ENCODE measurements at places on chromosomes 12 and 14. TPM values are rescaled to one million over a fixed set of nuclear protein-coding genes. Genes with fewer than 3 reads are reported as not detected.

DNA sequence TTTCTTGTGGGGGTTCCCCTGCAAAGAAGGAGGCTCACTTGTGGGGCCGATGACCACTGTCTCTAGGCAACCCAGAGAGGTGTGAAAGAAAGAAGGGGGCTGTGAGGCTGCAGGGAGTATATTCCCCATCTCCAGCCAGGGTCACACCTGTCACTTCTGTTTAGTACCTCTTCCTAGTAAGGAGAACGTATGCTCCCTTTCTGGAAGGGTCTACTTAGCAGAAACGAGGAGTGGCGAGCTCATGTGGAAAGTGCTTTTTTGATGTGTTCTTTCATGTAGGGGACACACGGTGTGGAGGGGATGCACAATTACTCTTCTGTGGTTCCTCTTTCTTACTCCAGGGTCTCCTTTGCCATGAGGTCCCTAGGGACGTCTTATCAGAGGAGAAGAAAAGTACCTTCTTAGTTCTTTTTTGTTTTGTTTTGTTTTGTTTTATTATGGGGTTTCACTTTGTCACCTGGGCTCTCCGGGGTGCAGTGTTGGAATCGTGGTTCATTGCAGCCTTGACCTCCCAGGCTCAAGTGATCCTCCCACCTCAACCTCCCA, 58.3 kb downstream of the PRKCH start:
- DNase-seq: no peak

CLEC4C gene
- total RNA-seq: not detected

SIX4 gene
- 0.69 TPM for total RNA-seq

GRCh38 chr12:52774629-52775250, 2.4 kb downstream of the KRT76 start:
- DNase-seq: peak; percentile 37

GRCh38 chr14:22691171-22691570, 47.0 kb upstream of the OR6J1 start:
- DNase-seq: no peak

- no peak for DNase-seq
These were observed 138.1 kb downstream of the NELL2 start for GRCh38 chr12:44738051-44738450.

- DNase-seq: no peak
These were observed 2.2 kb downstream of the PDZRN4 start for GRCh38 chr12:41190338-41190737.

RBM19 gene
- total RNA-seq: 36.4 TPM

LRRIQ1 gene
- 0.67 TPM for total RNA-seq

CSRP2 gene
- total RNA-seq: 28.5 TPM

DNA sequence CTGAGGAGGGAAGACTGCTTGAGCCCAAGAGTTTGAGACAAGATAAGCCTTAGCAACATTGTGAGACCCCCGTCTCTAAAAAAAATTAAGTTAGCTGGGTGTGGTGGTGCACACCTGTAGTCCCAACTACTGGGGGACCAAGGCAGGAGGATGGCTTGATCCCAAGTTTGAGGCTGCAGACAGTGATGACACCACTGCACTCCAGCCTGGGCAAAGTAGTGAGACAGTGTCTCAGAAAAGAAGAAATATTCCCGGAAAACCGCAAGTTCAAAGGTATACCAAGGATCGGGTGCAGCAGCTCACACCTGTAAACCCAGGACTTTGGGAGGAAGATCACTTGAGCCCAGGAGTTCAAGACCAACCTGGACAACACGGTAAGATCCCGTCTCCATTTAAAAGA, 5.8 kb downstream of the PTGES3 start:
- DNase-seq: no peak
